Effector memory CD4-positive, alpha-beta T cell (primary cell): ENCODE measurements at places on chromosomes 11 and 22.

DNA sequence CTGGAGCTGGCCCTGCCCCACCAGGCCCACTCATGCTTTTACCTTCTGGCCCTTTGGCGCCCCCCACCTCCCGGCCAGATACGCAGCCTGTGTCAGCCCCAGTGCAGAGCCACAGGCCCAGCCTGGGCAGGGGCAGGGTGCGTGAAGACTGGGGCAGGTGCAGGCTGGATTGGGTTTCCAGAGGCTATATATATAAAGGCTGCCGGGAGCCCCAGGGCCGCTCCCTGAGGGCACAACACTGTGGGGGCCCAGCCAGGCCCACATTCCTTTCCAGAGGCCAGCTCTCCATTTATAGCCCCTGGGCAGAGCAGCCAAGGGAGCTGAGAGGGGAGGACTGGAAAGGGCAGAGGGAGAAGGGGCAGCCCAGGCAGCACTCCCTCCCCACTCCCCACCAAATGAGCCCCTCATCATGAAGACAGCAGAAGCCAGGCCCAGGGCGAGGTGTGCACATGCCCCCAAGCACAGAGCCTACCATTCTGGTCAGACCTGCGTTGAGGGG, 5.0 kb upstream of the MYOD1 start:
- H3K4me1 ChIP-seq, result no peaks in the 10 kb centered on the region
- H3K4me3 ChIP-seq, result no peak overlapping the region
- no peak overlapping the region for H3K27ac ChIP-seq
- DNase-seq, result no peak

- H3K36me3 ChIP-seq, result no peaks in the 10 kb centered on the region
- H3K27me3 ChIP-seq, result no peaks in the 10 kb centered on the region
- DNase-seq, result no peak
- no peaks in the 10 kb centered on the region for H3K4me1 ChIP-seq
- no peak overlapping the region for H3K4me3 ChIP-seq
- H3K27ac ChIP-seq, result no peak overlapping the region
These were observed 2.7 kb upstream of the KRTAP5-9 start for GRCh38 chr11:71545405-71545966.

DNA sequence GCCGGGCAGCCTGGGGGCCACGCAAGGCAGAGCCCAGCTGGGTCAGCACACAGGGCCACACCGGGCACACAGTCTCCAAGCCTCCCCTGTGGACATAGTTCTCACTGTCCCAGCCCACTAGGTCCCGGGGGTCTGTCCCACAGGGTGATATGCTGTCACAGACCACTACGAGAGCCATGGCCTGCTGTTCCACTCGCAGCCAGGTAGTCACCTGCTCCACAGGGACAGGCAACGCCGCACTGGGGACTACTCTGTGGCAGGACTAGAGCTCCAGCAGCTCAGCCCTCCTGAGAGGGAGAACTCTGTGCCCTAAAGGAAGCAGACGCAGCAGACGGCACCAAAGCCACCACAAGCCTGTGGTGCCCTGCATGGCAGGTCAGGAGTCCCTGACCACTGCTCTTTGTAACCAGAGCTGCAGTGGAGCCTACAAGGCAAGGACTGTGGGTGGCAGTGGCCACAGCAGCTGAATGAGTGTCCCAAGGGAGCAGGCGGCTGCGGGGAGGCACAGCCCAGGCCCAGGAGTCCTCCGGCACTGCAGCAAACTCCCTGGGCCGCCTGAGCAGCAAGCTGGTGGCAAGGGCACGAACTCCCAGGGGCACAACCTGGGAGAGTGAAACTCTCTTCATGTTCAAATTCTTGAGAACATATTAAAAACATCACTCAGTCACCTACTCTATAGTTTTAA, 171.2 kb upstream of the GRK3 start:
- H3K36me3 ChIP-seq, result no peaks in the 10 kb centered on the region
- no peak overlapping the region for H3K4me3 ChIP-seq
- H3K4me1 ChIP-seq, result peaks cover 18% of the 10 kb centered on the region
- no peaks in the 10 kb centered on the region for H3K27me3 ChIP-seq
- DNase-seq, result no peak
- H3K27ac ChIP-seq, result no peak overlapping the region

GRCh38 chr11:75949023-75949672, 134.1 kb downstream of the UVRAG start:
- H3K27ac ChIP-seq, result no peak overlapping the region
- DNase-seq, result no peak

DNA sequence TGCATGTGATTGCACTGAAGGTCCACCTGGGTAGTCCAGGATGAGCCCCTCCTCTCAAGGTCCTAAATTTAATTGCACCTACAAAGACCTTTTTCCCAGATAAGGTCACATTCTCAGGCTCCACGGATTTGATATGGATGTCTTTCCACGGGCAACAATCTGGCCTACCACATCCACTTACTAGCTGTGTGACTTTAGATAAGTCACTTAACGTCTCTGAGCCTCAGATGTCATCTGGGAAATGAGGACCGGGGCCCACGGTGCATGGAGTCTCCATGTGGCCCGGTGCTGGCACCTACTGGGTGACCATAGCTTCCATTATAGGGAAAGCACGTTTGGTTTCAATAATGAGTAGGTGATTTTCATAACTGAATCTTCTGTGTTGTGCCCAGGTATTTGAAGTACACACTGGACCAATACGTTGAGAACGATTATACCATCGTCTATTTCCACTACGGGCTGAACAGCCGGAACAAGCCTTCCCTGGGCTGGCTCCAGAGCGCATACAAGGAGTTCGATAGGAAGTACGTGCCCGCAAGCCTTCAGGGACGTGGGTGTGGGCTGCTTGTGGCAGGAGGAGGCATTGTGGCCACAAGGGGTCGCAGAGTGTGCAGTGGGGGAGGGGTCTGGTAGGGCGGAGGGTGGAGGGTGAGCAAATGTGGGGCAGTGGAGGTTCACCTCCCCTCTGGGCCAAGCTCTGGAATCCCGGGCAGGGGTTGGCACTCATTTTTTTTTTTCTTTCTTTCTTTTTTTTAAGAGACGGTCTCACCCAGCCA, 55.7 kb downstream of the ARHGAP8 start:
- no peaks in the 10 kb centered on the region for H3K36me3 ChIP-seq
- H3K27me3 ChIP-seq, result no peaks in the 10 kb centered on the region
- no peak overlapping the region for H3K4me3 ChIP-seq
- no peak for DNase-seq

GRCh38 chr11:121563003-121563402, 110.2 kb upstream of the SORL1-AS1 start:
- no peaks in the 10 kb centered on the region for H3K4me1 ChIP-seq
- no peak for DNase-seq
- H3K36me3 ChIP-seq, result peaks cover 82% of the 10 kb centered on the region
- H3K27me3 ChIP-seq, result no peaks in the 10 kb centered on the region

DNA sequence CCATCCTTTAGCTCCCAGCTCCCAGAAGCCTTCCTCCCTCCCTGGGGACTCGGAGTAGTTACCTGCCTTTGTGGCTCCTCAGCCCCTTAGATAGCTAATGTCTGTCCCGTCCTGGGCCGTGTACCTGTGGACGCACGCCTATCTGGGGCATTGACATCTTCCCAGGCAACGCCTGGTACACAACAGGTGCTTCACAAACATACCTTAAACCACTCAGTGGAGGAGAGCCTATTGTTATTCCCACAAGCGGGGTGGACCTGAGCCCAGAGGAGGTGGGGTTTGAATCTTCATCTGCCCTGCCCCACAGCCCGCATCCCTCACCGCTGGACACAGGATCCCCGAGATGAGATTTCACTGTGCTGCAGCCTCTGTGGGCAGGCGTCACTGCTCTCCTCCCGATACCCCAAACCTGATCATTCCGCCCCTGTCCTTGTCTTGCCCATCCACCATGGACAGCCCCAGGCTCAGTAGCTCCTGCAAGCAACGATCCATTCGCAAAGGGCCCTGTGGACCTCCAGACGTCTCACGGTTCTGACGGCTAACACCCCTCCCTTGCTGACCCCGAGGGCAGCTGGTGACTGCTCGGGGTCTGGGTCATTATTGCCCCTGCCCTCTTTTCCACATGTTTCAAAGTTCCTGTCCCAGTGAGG, 73.8 kb upstream of the SHISAL1 start:
- H3K27me3 ChIP-seq, result no peaks in the 10 kb centered on the region
- no peak for DNase-seq
- no peaks in the 10 kb centered on the region for H3K4me1 ChIP-seq

DNA sequence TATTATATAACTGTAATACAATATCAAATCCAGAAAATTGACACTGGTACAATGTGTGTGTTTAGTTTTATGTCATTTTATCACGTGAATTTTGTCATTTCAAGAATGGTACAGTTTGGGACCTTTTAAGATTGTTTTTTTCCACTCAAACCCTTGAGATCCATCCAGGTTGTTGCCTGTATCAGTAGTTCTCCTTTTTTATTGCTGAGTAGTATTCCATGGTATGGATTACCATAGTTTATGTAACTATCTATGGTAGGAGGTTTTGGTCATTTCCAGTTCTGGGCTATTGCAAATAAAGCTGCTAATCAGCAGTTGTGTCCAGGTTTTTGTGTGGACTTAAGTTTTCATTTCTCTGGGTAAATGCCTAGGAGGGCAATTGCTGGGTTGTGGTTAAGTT, 25.1 kb downstream of the EED start:
- H3K4me1 ChIP-seq, result no peaks in the 10 kb centered on the region
- H3K36me3 ChIP-seq, result peaks cover 11% of the 10 kb centered on the region
- DNase-seq, result no peak
- no peaks in the 10 kb centered on the region for H3K27me3 ChIP-seq
- no peak overlapping the region for H3K4me3 ChIP-seq

- peaks cover 3% of the 10 kb centered on the region for H3K4me1 ChIP-seq
- H3K36me3 ChIP-seq, result no peaks in the 10 kb centered on the region
- H3K4me3 ChIP-seq, result peak overlapping the region; percentile 79
- no peak for DNase-seq
These were observed 728 bp upstream of the POGLUT3 start for GRCh38 chr11:108498816-108499408.

DNA sequence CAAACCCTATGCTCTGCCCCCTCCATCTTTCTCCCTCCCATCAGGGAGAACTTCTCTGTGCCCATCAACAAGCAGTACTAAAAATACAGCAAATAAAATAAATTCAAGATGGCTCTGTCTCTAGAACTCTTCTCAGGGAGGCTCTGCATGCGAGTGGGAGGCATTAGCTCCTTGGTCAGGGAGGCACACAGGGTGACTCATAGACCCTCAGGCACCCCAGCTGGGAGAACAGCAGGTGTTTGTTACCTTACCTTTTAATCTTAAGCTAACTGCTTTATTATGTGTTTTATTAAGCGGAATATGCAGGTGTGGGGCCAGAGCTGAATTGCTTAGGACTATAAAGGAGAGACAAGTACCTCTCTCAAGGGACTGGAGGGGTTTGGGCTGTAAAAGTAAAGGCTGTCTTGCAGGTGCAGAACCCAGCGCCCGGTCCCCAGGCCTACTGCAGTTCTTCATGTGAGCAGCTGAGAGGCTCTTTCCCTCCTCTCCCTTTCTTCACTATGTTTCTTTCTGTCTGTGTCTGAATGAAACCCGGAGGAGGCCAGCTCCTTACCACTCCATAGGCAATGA, 20.8 kb downstream of the CSNK2A3 start:
- no peak overlapping the region for H3K4me3 ChIP-seq
- H3K36me3 ChIP-seq, result no peaks in the 10 kb centered on the region
- no peak overlapping the region for H3K27ac ChIP-seq
